A549 treated with dexamethasone at 1 μM for 4 hours (cell line): ENCODE measurements at places on chromosomes 12 and 14. TPM values are rescaled to one million over a fixed set of nuclear protein-coding genes. Genes with fewer than 3 reads are reported as not detected.

Gene CCDC184
- 2.3 to 3.1 TPM (median 2.9 TPM) in 5 replicates for total RNA-seq

Gene ARG2
- total RNA-seq, result 1.4 to 2.3 TPM (median 1.8 TPM) in 5 replicates

Gene RPL36AL
- 409 to 557 TPM (median 413 TPM) in 5 replicates for total RNA-seq

Gene AMN
- total RNA-seq, result 0.27 to 0.45 TPM (median 0.32 TPM) in 5 replicates

Gene FAM186B
- 0.07 to 0.16 TPM (median 0.12 TPM) in 4 of 5 replicates, not detected in the other for total RNA-seq

Gene SLC15A4
- total RNA-seq, result 17.5 to 26.6 TPM (median 24.0 TPM) in 5 replicates

Gene TCL1B
- not detected in 5 replicates for total RNA-seq

Gene KRT5
- total RNA-seq, result 0.46 to 1.5 TPM (median 0.70 TPM) in 5 replicates

Gene SSTR1
- total RNA-seq, result 0.03 TPM in 1 of 5 replicates, not detected in the others

Gene LRRK2
- 1.1 to 1.9 TPM (median 1.3 TPM) in 5 replicates for total RNA-seq

Gene RASSF9
- total RNA-seq, result 1.2 to 2.0 TPM (median 1.4 TPM) in 5 replicates

Gene KLRD1
- not detected in 5 replicates for total RNA-seq

Gene RGS6
- total RNA-seq, result 0.04 TPM in 1 of 5 replicates, not detected in the others

Gene IGF1
- 0.26 TPM in 1 of 5 replicates, not detected in the others for total RNA-seq

Gene FOXJ2
- total RNA-seq, result 8.2 to 11.6 TPM (median 10.1 TPM) in 5 replicates

Gene MEG3
- 22.8 to 60.4 TPM (median 42.3 TPM) in 5 replicates for total RNA-seq

Gene TC2N
- total RNA-seq, result 0.74 to 1.0 TPM (median 0.82 TPM) in 5 replicates

Gene TAS2R7
- not detected in 5 replicates for total RNA-seq

Gene SMCO2
- total RNA-seq, result 0.11 to 0.24 TPM in 2 of 5 replicates, not detected in the others

Gene SLCO1A2
- total RNA-seq, result 0.01 to 0.11 TPM (median 0.03 TPM) in 3 of 5 replicates, not detected in the others

Gene AP4S1
- 8.3 to 11.3 TPM (median 9.3 TPM) in 5 replicates for total RNA-seq

Gene HNF1A
- total RNA-seq, result 2.8 to 4.9 TPM (median 4.5 TPM) in 5 replicates

Gene BICDL1
- 2.6 to 5.1 TPM (median 4.5 TPM) in 5 replicates for total RNA-seq

Gene A2ML1
- total RNA-seq, result not detected in 5 replicates

Gene OAS2
- 0.08 to 0.26 TPM (median 0.18 TPM) in 5 replicates for total RNA-seq

Gene DENND5B
- total RNA-seq, result 10.6 to 15.2 TPM (median 12.8 TPM) in 5 replicates

Gene FOXA1
- total RNA-seq, result 4.2 to 7.4 TPM (median 6.5 TPM) in 5 replicates

Gene GPRC5D
- not detected in 5 replicates for total RNA-seq

Gene ALG10
- 4.4 to 6.7 TPM (median 5.2 TPM) in 5 replicates for total RNA-seq

Gene NRL
- total RNA-seq, result 0.60 to 1.2 TPM (median 0.86 TPM) in 5 replicates

Gene ANKLE2
- total RNA-seq, result 65.4 to 81.8 TPM (median 72.6 TPM) in 5 replicates

Gene ITGA7
- 0.90 to 1.4 TPM (median 0.98 TPM) in 5 replicates for total RNA-seq

Gene FITM1
- 0.09 to 0.16 TPM (median 0.14 TPM) in 3 of 5 replicates, not detected in the others for total RNA-seq

Gene PGF
- total RNA-seq, result 4.8 to 5.6 TPM (median 5.0 TPM) in 5 replicates

Gene KRT6A
- total RNA-seq, result 11.5 to 16.2 TPM (median 14.0 TPM) in 5 replicates

Gene RFLNA
- 0.07 to 0.24 TPM (median 0.09 TPM) in 5 replicates for total RNA-seq
